ENCODE measurements at places on chromosomes 7 and 10. TPM values are rescaled to one million over a fixed set of nuclear protein-coding genes. Genes with fewer than 3 reads are reported as not detected.

AGMO gene
- not detected for polyA plus RNA-seq

FZD1 gene
- polyA plus RNA-seq = 0.15 TPM

DNA sequence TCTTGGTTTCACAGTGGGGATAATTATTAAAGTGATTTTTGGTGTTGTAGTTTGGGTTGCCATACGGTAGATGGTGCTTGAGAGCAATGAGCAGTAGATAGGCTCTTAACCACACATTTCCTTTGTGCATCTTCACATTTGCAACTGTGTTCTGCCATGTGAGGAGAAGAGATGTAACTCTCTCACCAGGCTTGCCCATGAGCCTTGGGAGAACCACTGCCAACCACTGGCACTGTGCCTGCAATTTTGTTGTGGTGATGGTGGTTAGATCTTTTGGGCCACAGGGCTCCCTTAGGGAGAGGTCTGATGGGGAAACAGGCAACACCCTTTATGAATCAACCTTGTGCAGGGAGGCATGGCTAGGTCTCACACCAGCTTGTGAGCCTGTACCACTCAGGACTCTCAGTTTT, 204.3 kb downstream of the CCDC7 start:
- DNase-seq = no peak

SDK1 gene
- 0.73 TPM for polyA plus RNA-seq

GRCh38 chr7:6451224-6451705, 3.5 kb upstream of the DAGLB start:
- no peak for DNase-seq

GPR15LG gene
- not detected for polyA plus RNA-seq

SFTPD gene
- polyA plus RNA-seq = 0.55 TPM

SKAP2 gene
- polyA plus RNA-seq = 12.8 TPM

CAMK1D gene
- 34.1 TPM for polyA plus RNA-seq

GRCh38 chr7:109611656-109612055, 1042.0 kb downstream of the DNAJB9 start:
- DNase-seq = no peak

Measured in B cell (primary cell).